ENCODE measurements at places on chromosomes 3 and 15. TPM values are rescaled to one million over a fixed set of nuclear protein-coding genes. Genes with fewer than 3 reads are reported as not detected.

The DNAH12 gene
- total RNA-seq = not detected

The PEX11A gene
- 8.3 TPM for total RNA-seq

The PARP9 gene
- 11.9 TPM for total RNA-seq

The CYP1A2 gene
- total RNA-seq = not detected

The MUC20 gene
- 0.81 TPM for total RNA-seq

The CDHR4 gene
- total RNA-seq = 0.45 TPM

The PARP15 gene
- not detected for total RNA-seq

The COMMD2 gene
- 21.0 TPM for total RNA-seq

The RTF1 gene
- 66.9 TPM for total RNA-seq

Data from suprapubic skin (tissue), 4 donors.